Skin of body (tissue), 3 donors: ENCODE measurements at places on chromosomes 12 and 14.

DNA sequence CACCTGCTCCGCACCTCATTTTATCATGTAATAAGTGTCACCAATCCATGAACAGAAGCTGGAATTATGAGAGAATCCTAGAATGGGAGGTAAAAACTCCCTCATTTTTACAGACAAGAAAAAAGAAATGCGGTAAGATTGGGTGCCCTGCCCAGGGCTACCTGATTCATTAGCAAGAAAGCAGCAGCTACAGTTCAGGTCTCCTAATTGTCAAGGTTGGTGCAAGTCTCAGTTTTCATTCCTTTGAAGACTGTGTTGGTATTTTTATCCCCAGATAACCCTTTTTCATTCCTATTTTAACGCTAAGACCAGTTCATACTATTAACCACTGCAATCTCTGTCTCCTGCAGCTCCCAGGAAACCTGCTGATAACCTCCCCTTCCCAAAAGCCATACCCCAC, 6.9 kb downstream of the DUSP6 start:
- DNase-seq: no peak

- no peak for DNase-seq
Observed at GRCh38 chr14:74875204-74875603, 741 bp downstream of the PROX2 start.

DNA sequence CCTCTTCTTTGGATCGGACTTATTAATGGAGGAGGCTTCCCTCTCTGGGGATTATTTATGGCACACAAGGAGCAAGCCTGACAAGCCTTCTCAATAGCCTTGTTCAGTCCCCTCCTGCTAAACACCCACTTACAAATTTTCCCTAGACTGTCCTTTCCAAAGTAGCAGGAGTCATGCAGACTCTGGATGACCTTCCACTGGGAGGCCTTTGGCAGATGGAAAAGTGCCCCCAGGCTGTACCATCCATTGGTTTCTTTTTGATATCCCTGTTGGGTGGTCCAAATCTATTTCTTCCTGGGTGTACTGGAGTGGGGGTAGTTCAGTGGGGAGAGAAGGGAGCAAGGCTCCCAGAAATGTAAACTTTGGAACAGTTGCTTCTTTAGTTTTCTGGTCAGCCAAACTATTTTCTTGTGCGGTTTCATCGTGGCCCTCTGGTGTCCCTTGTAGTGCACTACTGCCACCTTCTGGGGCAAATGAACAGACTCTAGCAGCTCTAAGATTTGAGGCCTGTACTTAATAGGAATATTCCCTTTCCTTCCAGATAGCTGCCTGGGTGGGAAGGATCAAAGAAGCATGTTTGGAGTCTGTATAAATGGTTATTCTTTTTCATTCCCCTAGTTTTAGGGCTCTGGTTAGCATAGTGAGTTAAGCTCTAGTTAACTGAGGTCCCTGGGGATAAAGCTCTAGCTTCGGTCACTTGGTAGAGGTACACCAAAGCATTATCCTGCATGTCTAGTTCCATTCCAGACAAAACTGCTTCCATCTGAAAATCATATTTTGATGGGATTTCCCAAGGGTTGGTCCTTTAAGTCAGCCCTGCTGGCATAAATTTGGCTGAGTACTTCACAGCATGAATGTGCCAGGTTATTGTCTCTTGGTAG, 409.5 kb downstream of the SLC6A15 start:
- peak; percentile 12 for DNase-seq

GRCh38 chr12:121947981-121948380, 29.6 kb downstream of the CFAP251 start:
- no peak for DNase-seq

DNA sequence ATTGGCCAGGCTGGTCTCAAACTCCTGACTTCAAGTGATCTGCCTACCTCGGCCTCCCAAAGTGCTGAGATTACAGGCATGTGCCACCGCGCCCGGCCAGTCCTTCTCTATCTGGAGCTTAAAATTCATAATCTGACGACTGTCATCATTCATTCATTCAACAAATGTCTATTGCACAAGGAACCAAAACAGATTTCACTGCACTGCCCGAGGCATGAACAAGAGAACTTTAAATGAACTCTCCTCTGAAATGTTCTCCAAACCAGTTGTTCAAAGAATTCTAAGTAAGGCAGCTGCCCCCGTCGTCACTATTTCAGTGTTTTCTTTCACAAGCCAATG, 44.8 kb upstream of the METAP2 start:
- DNase-seq: no peak

GRCh38 chr12:78146365-78146772, 315.7 kb downstream of the NAV3 start:
- DNase-seq: no peak
